Adipose tissue (tissue), 3 donors: ENCODE measurements at places on chromosomes 7 and 10. TPM values are rescaled to one million over a fixed set of nuclear protein-coding genes. Genes with fewer than 3 reads are reported as not detected.

Gene TMEM72
- 0.03 TPM for polyA plus RNA-seq

Gene CDK1
- 2.0 TPM for polyA plus RNA-seq

Gene PLEKHA1
- 13.8 TPM for polyA plus RNA-seq

Gene SCART1
- 0.93 TPM for polyA plus RNA-seq

Gene IL6
- polyA plus RNA-seq = 2.9 TPM

Gene TSPAN33
- 4.2 TPM for polyA plus RNA-seq

Gene BBIP1
- polyA plus RNA-seq = 36.7 TPM

Gene LIPF
- 1.3 TPM for polyA plus RNA-seq

Gene CPEB3
- 1.3 TPM for polyA plus RNA-seq

Gene MMRN2
- polyA plus RNA-seq = 6.1 TPM

Gene UBTD1
- polyA plus RNA-seq = 38.8 TPM

Gene XRCC2
- polyA plus RNA-seq = 0.12 TPM

Gene HOXA13
- not detected for polyA plus RNA-seq

Gene MCM10
- polyA plus RNA-seq = 0.06 TPM

Gene RNF148
- polyA plus RNA-seq = 0.08 TPM

Gene CCDC3
- 3.4 TPM for polyA plus RNA-seq

Gene KIAA1549
- 5.4 TPM for polyA plus RNA-seq

Gene NPY4R
- 0.05 TPM for polyA plus RNA-seq

Gene LRMDA
- polyA plus RNA-seq = 7.2 TPM

Gene SLC26A3
- polyA plus RNA-seq = 0.11 TPM

Gene NYAP1
- polyA plus RNA-seq = 0.68 TPM

Gene SUN3
- not detected for polyA plus RNA-seq

Gene FAM20C
- polyA plus RNA-seq = 34.3 TPM

Gene LIPA
- polyA plus RNA-seq = 45.2 TPM

Gene AEBP1
- 71.6 TPM for polyA plus RNA-seq

Gene PRF1
- 2.4 TPM for polyA plus RNA-seq

Gene LRIT1
- polyA plus RNA-seq = not detected

Gene HPSE2
- 2.4 TPM for polyA plus RNA-seq

Gene GJD4
- polyA plus RNA-seq = not detected

Gene STEAP1B
- 0.14 TPM for polyA plus RNA-seq

Gene OR2A12
- not detected for polyA plus RNA-seq

Gene C10orf143
- polyA plus RNA-seq = 4.2 TPM

Gene GSAP
- polyA plus RNA-seq = 3.6 TPM

Gene RARRES2
- polyA plus RNA-seq = 353 TPM

Gene KLF14
- 0.31 TPM for polyA plus RNA-seq

Gene HGF
- polyA plus RNA-seq = 5.1 TPM

Gene LHPP
- 5.5 TPM for polyA plus RNA-seq

Gene FOXI2
- polyA plus RNA-seq = 0.10 TPM

Gene LMTK2
- polyA plus RNA-seq = 7.0 TPM

Gene PGAM2
- polyA plus RNA-seq = 1.3 TPM

Gene MKX
- 0.15 TPM for polyA plus RNA-seq

Gene H2BK1
- not detected for polyA plus RNA-seq

Gene ADRB1
- polyA plus RNA-seq = 8.9 TPM

Gene AKR1C3
- polyA plus RNA-seq = 25.7 TPM

Gene HABP2
- polyA plus RNA-seq = not detected

Gene PDE6C
- polyA plus RNA-seq = not detected

Gene CDHR1
- polyA plus RNA-seq = 0.11 TPM

Gene AKR1C4
- polyA plus RNA-seq = not detected

Gene GPR37
- polyA plus RNA-seq = 1.7 TPM

Gene VGF
- polyA plus RNA-seq = 8.6 TPM

Gene SPDYE11
- not detected for polyA plus RNA-seq

Gene NOLC1
- 17.0 TPM for polyA plus RNA-seq

Gene VSTM4
- polyA plus RNA-seq = 18.2 TPM

Gene TMEM229A
- polyA plus RNA-seq = not detected

Gene AKR1C2
- 200 TPM for polyA plus RNA-seq

Gene ZNF804B
- polyA plus RNA-seq = not detected
